ENCODE measurements at places on chromosomes 7 and 10. TPM values are rescaled to one million over a fixed set of nuclear protein-coding genes. Genes with fewer than 3 reads are reported as not detected.

DNA sequence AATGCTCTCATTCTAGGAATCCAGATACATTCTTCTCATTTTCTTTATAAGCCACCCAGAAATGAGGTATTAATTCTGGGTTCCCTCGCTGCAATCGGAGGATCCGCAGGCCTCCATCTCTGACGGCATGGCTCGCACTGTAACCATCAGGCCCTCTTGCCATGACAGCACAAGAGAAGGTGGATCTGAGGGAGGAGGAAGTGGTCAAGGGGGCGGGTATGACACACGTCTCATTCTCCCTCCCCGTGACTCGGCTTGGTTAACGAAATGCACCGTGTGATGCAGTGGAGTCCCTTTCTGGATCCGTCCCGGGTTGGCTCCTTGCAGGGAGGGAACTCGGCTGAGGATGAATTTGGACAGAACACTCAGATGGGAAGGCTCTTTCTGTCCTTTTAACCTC is 280.2 kb downstream of the TCERG1L start:
- no peak for DNase-seq

DNA sequence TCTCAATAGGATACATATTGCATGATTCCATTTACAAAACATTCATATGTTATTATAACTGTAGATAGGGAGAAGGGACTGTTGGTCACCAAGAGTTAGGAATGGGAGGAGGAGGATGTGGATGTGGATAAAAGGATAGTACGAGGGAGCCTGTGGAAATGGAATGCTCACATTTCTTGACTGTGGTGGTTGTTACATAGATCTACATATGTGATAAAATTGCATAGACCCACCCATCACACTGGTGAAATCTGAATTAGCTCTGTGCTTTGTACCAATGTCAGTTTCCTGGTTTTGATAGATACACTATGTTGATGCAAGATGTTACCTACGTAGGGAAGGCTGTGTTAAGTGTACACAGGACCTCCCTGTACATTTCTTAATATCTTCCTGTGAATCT is 233.5 kb upstream of the MTPN start:
- no peak for DNase-seq

DNA sequence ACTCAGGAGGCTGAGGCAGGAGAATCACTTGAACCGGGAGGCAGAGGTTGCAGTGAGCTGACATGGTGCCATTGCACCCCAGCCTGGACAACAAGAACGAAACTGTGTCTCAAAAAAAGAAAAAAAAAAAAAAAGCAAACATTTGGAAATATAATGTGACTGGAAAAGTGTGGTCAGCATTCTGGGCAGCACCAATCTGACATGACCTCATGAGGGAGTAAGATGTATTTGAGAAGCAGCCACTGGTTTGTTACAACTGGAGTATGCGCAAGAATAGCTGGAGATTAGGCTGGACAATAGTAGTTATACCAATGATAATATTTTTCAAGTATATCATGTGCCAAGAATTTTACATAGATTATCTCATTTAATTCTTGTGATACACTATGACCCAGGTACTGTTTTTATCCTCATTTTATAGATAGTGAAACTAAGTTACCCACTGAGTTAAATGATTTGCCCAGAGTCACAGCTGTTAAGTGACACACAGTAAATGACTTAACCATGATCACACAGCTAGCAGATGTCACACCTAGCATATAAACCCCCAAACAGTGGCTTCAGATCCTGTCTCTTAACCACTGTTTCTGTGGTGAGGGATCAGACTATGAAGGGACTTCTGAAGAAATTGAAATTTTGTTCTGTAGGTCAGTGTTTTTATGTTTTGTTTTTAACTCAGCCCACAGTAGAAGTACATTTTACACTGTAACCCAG is 11.1 kb downstream of the MCU start:
- no peak for DNase-seq

DNA sequence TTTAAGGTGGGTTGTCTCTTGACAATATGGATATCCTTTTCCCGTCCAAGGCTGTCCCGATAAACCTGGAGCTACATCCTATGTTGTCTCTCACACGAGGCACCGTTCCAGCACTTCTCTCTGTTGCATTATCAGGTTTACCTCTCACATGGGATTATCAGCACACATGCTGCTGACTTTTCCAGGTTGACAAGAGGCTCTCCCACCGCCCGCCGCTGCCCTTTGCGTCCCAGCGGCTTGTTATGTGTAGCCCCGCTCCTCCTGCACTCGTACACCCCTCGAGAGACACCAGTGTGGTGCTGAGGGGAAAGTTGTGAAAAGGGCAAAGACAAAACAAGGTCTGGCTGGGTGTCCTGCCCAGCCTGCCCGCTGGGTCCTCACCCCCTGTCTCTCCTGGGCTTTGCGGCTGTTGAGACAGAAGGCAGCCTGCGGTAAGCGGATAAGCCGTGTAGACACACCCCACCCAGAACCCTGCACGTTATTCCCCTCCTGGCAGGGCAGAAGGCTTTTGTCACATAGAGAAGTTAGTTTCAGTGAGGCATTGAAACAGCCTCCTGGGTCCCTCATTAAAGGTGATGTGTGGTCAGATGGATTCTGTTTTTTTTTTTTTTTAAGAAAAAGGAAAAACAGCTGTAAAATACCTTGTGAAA is 38.7 kb downstream of the UBE3C start:
- DNase-seq: no peak

TUBAL3 gene
- total RNA-seq: not detected

WIPF3 gene
- 5.9 TPM for total RNA-seq

Data from GM23338 (cell line).